DMS153 (cell line): ENCODE measurements at places on chromosomes 2 and 18.

DNA sequence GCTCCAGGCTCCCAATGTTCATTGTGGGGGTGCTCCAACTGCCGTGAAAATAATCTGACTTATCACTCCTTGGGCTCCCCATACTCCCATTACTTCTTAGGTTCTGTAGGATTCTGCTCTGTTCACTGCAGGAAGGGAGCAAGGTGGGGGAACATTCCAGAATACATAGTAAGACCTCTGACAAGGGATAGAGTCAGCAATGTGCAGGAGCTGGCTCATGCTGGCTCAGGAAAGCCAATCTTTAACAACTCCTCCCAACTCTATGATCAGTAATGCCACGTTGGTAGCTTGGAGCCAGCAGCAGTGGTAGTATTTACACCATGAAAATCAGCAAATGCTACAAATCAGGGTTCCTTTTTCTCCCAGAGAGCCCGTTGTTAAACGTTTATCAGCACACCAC lies 44.4 kb downstream of the FECH start:
- no peak for DNase-seq

- no peak for DNase-seq
These were observed 139.0 kb downstream of the MBP start for GRCh38 chr18:76993573-76993972.

- no peak for DNase-seq
These were observed 104.3 kb upstream of the ST6GAL2 start for GRCh38 chr2:106990297-106990696.

DNA sequence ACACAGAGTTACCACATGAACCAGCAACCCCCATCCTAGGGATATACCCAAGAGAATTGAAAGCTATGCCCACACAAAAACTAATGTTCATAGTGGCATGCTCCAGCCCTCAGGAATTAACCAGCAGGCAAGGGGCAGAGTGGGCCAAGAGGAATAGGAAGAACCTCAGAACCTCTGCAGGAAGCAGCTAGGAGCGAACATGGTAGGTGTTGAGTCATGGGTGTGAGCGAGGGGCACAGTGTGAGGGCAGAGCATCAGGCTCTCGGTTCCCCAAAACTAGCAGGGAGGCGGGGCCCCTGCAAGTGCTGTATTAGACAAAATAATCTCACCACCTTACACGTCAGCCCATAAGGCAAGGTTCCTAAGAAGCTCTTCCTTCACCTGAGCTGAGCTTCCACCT lies 5.6 kb upstream of the RUFY4 start:
- no peak for DNase-seq
